ENCODE measurements at places on chromosomes 11 and 22.

DNA sequence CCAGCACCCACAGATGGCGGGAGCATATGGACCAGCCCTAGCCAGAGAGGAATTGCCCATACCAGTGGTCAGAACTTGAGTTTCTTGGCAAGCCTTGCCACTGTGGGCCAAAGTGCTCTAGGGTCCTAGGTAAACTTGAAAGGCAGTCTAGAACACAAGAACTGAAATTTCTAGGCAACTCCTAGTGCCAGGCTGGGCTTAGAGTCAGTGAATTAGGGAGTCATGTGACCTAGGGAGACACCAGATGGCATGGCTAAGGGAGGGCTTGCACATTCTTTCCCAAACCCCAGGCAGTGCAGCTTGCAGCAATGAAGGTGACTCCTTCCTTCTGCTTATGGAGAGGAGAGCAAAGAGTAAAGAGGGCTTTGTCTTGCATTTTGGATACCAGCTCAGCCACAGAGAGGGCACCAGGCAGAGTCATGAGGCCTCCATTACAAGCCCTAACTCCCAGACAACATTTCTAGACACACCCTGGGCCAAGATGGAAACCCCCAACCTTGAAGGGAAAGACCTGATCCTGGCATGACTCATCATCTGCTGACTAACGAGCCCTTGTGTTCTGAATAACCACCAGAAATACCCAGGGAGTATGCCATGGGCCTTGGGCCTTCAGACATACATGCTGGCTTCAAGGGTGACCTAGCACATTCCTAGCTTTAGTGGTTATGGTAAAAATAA, 19.2 kb upstream of the OR56A3 start:
- no peak for DNase-seq

GRCh38 chr22:48705159-48705916, 1122.3 kb downstream of the BRD1 start:
- DNase-seq: no peak

GRCh38 chr22:31449506-31449905, 40.1 kb downstream of the EIF4ENIF1 start:
- no peak for DNase-seq

GRCh38 chr11:100759106-100759505, 72.0 kb downstream of the ARHGAP42 start:
- DNase-seq: no peak
